Osteoblast (primary cell): ENCODE measurements at places on chromosomes 6 and 20. TPM values are rescaled to one million over a fixed set of nuclear protein-coding genes. Genes with fewer than 3 reads are reported as not detected.

The KCNG1 gene
- total RNA-seq, result 13.6 and 16.3 TPM in 2 replicates

DNA sequence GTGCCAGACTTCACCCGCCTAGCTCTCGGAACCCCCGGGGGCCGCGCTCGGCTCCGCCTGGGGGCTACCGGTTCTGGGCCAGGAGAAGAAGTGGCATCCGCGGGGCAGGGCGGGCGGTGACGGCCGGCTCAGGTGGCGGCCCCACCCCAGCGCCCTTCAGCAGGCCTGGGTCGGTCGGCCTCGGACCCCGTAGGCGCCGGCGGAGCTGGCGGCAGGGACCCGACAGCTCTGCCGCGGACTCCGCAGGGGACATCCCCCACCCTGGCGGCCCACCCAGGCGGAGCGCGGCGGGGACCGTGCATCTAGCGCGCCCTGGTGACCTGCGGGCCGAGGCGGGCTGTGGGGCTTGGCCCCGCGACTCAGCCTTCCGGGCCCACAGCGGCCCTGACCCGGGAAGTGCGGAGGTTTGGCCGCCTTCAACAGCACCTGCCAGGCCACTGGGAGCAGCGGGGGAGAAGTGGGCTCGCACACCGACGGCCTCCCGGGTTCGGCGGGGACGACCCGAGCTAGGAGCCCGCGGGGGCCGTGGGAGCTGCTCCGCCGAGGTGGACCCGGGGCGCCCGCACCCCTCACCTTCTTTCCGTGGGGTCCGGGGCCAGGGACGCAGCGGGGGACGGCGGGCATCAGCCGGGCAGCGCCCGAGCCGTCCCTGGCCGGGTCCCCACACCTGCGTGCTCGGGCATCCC, 87.1 kb downstream of the TMEM242 start:
- peak; percentile 89 for DNase-seq

GRCh38 chr6:170375661-170376060, 69.1 kb downstream of the FAM120B start:
- no peak for DNase-seq

- no peak for DNase-seq
These were observed 105.2 kb downstream of the NFATC2 start for GRCh38 chr20:51437182-51437924.

DNA sequence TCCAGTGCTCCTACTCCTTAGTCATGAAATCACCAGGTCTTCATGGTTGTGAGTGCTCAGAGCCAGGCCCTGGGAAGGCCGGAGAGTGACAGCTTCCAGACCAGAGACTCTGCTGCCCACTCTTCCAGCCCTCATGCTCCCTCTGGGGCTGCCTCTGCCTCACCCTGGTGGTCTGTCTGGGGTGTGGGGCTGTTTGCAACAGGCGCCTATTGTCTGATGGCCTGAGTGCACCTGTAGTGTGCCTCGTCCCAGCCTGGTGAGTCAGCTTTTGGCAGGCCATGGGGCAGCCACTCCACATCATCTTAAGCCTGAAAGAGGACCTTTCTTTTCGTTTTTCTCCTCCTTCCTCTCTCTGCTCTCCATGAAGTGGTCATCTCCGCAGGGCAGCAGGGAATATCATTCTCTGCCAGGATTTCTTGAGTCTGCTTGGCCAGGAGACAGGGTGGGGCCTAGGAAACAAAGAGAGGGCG, 173.8 kb downstream of the VEGFA start:
- no peak for DNase-seq

The LGSN gene
- not detected in 2 replicates for total RNA-seq

GRCh38 chr20:1299522-1299921, 29.4 kb downstream of the SDCBP2 start:
- DNase-seq, result no peak

The PRSS35 gene
- total RNA-seq, result 1.1 and 1.5 TPM in 2 replicates

The RPS6KA2 gene
- total RNA-seq, result 112 and 113 TPM in 2 replicates

GRCh38 chr6:57029213-57029612, 17.3 kb upstream of the KIAA1586 start:
- DNase-seq, result no peak

DNA sequence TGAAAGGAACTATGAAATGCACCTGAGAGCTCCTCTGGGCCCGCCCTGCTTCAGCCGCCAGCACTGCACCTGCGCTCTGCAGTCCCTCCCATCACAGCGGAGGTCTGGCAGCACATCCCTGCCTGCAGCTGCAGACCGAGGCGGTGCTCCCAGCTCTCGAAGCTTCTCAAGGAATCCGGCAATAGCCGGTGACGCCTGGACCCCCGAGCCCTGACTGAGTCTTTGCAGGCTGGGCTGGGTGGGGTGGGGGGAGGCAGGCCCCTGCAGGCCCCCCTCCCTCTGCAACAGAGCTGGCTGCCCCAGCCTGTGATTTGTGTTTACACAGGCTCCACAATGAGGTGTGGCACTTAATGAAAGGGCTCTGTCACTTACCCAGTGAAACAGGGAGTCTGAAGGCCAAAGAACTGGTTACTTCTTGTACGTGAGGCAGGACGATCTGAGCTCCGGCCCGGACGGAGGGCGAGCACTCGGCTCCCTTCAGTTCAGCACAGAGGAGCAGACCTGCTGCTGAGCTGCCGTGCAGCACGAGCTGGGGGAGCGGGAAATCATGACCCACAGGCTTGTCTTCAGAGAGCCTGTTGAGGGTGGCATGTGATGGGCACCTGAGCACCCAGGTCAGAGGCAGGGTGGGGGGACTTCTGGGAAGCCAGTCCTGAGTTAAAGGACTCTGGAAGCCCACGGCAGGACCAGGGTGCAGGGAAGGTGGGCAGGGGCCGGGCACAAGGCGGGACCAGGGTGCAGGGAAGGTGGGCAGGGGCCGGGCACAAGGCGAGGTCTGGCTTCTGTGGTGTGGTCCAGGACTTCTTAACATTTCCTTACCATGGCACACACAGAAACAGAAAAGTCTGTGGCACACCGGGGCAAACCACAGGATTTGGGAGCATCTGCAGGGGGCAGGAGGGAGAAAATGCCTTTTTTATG, 192.3 kb upstream of the THBS2 start:
- no peak for DNase-seq

GRCh38 chr6:37483917-37484785, 15.5 kb downstream of the CCDC167 start:
- DNase-seq, result peak; percentile 93

The COL11A2 gene
- 1.8 TPM in 2 replicates for total RNA-seq

DNA sequence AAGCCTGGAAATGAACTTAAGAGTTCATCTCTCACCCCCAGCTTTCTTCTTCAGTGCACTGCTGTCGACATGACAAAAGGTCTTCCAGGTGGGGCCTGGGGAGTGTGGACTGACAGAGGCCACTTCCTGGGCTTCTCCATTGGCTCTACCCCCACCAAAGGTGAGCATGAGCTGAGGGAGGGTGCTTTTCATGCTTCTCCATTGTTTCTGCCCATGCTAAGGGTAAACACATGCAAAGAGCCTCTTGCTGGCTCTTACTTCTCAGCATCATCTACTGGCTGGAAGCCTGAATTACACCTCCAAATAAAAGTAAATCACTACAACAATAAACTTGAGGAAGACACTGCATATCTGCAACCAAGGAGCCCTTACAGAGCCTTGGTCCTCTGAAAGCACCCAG, 227.2 kb downstream of the EPM2A start:
- no peak for DNase-seq

DNA sequence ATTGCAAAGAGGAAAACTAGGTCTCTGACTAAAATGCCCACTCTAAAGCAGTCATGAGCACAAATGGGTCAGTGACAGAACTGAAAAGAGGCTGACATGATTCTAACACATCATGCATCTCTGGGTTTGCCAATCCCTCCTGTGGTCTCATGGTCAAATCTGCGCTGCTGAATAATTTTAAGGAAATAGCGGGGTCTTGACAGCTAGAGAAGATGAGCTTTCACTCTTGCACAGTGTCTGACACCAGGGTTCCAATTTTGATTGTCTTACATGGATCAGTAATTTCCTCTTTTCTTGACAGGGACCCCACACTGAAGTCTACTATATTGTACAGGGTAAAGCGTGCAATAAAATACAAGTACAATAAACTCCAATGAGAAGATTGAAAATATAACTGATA, 236.8 kb upstream of the CNR1 start:
- DNase-seq, result no peak

The ZC3H12D gene
- total RNA-seq, result under 0.01 and 0.29 TPM in 2 replicates

The CTCFL gene
- total RNA-seq, result not detected in 2 replicates

DNA sequence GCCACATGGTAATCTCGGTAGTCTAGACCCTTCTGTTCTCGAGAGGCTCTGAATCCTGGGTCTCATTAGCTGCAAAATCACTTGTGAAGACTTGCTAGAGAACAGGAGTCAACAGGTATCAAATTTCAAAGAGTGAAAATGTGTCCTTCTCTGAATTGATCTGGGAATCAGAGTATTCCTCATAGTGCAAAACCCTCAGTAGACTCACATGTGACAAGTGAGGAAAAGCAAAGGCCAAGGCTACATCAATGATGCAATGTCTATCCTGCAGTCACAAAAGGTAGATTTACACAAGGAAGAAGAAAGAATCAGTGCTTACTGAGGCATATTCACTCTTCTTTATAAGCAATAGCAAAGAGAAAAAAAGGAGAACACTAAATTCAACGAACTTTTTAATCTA, 1220.0 kb upstream of the GJE1 start:
- no peak for DNase-seq

The OR2H2 gene
- total RNA-seq, result not detected in 2 replicates

The PRRT1 gene
- under 0.01 TPM in 1 of 2 replicates, not detected in the other for total RNA-seq

DNA sequence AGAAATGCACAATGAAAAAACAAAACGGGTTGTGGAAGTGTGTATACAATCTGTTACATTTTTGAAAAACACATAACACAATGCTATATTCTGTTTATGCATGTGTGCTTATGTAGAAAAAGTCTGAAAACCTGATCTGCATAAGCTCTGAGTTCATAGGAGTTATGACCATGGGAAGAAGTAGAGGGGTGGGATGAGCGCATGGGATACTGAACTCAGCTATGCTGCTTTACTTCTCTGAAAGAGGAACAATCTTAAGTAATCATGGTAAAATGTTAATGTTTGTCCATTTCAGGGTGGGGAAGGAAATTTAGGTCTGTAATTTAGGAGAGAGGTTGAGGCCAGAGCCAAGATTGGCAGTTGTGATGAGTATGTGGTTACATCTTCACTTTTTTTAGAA, 126.8 kb downstream of the MTHFD1L start:
- peak; percentile 73 for DNase-seq

DNA sequence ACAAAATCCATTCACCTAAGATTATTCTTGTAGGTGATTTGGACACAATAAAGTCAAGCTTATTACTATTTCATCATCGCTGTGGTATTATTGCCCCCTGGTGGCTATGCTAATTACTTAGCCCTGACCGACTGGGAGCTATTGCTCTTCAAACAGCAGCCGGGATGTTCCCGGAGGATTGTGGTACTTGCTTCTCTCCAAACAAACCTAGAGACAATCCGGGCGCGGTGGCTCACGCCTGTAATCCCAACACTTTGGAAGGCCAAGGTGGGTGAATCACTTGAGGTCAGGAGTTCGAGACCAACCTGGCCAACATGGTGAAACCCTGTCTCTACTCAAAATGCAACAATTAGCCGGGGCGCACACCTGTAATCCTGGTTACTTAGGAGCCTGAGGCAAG, 15.4 kb upstream of the STMND1 start:
- peak; percentile 79 for DNase-seq

- no peak for DNase-seq
These were observed 71.6 kb upstream of the CD93 start for GRCh38 chr20:23157734-23158133.

- DNase-seq, result peak; percentile 95
These were observed 14.7 kb upstream of the CCDC167 start for GRCh38 chr6:37514321-37514771.

The SOBP gene
- 3.6 and 12.1 TPM in 2 replicates for total RNA-seq

GRCh38 chr6:85078058-85078457, 313.7 kb upstream of the TBX18 start:
- peak; percentile 70 for DNase-seq

The MYH7B gene
- total RNA-seq, result 0.29 and 0.36 TPM in 2 replicates

DNA sequence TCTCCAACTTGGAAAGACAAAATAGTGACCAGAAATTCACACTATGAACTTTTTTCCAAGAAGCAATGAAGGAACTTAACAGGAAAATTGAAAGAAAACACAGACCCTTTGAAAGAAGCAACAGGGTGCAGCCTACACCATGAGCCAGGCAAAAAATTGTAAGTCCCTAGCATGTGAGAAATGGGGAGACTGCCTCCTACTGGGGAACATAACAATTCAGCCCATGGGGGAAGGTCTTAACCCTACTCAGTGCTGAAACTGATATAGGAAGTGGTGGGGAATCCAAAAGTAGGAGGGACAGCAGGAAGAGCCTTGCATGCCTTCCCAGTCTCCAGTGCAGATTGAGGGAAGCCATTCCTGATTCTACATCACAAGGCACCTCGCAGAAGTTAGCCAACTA, 235.1 kb upstream of the UFL1 start:
- no peak for DNase-seq

GRCh38 chr6:7373739-7374138, 15.8 kb downstream of the CAGE1 start:
- DNase-seq, result no peak

GRCh38 chr6:38194282-38194572, 374.7 kb downstream of the ZFAND3 start:
- no peak for DNase-seq

The SLC2A4RG gene
- 27.5 and 29.5 TPM in 2 replicates for total RNA-seq

DNA sequence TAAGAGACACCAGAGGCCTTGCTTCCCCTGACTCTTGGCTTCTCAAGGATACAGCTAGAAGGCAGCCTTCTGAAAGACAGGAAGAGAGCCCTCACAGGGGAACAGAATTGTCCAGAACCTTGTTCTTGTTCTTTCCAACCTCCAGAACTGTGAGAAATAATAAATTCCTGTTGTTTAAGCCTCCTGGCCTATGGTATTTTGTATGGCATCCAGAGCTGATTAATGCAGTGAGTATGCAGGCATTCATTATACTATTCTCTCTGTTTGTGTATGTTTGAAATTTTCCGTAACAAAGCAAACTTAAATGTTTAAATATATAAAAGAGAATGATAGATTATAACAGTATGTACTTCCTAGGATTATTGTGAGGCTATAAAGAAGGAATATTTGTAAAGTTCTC, 903.4 kb upstream of the FLRT3 start:
- no peak for DNase-seq

The UBD gene
- not detected in 2 replicates for total RNA-seq

DNA sequence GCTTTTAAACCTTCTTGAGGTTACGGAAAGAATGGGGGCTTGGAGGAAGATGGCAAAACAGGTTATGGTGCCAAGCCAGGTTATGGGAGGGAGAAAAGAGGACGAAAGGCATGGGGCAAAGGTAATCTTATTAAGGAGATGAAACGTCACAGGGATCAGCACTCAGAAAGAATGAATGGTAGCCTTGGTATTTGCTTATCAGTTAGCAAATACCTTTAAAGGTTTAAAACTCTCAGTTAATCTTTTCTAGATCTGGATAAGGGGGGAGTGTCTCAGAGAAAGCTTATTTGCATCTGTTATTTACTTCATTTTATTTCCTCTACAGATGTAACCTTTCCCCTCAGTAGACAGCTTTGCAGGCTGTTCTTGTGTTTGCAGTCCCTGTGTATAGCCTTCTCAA, 55.5 kb upstream of the EEF1E1 start:
- no peak for DNase-seq

GRCh38 chr20:17300113-17300512, 73.3 kb downstream of the PCSK2 start:
- no peak for DNase-seq

GRCh38 chr6:4102687-4103244, 23.8 kb upstream of the FAM217A start:
- no peak for DNase-seq

- no peak for DNase-seq
These were observed 275.6 kb downstream of the TENT5A start for GRCh38 chr6:81476881-81477280.

GRCh38 chr6:166936079-166936787, 20.1 kb downstream of the RNASET2 start:
- no peak for DNase-seq
